ENCODE measurements at places on chromosomes 3 and 15.

DNA sequence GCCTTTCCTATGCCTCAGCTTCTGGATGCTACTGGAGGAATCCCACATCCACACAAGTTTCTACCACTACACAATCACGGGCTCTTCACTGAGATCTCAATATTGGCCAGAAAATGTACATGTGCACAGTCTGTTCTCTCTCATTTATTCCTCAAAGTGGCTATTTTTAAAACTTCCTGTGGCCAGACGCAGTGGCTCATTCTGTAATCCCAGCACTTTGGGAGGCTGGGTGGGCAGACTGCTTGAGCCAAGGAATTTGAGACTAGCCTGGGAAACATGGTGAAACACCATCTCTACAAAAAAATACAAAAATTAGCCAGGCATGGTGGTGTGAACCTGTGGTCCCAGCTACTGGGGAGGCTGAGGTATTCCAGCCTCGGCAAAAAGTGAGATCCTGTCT lies 91.4 kb upstream of the PRTG start:
- no peak for DNase-seq

- no peak for DNase-seq
Observed at GRCh38 chr15:68500363-68501258, 68.6 kb upstream of the ITGA11 start.

- no peak for DNase-seq
Observed at GRCh38 chr3:109927161-109927560, 589.8 kb upstream of the DPPA4 start.

DNA sequence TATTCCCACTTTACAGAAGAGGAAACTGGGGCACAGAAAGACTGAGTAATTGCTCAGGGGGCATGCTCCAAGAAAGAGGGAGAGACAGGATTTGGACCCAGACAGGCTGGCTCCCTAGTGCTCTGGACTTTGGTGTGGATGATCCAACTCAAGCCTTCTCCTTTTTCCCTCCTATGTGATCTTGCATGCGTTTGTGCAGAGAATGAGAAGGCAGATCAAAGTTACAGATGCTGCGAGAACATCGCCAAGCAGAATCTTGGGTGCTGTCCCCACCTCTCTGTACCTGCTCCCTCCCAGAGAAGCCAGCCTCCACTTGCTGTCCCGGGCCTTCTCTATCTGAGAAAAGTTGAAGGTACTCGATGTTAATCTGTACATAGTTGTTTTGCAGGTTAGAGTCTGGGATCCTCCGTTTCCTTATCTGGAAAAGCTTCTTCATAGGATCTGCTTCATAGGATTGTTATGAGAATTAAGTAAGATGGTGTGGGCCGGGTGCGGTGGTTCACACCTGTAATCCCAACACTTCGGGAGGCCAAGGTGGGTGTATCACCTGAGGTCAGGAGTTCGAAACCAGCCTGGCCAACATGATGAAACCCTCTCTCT lies 10.2 kb downstream of the GNB5 start:
- DNase-seq: no peak

- DNase-seq: peak; percentile 13
Observed at GRCh38 chr3:187319699-187320302, 28.3 kb upstream of the MASP1 start.

DNA sequence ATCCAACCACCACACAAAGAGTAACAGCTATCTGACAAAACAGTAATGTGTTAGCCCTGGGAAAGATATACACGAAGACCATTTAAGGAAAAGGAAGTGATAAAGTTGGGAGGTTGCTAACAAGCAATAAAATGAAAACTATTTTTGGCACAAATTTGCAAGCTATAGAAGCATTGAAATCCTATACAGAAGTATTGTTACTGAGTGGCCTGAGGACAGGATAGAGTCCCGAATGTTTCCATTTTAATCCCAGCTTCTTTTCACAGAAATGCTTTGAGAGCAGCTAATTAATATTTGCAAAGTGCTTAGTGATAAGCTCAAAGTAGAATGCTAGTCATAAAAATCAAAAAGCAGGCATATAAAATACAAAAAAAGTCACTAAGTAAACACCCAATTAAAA lies 51.5 kb downstream of the RAD18 start:
- no peak for DNase-seq

DNA sequence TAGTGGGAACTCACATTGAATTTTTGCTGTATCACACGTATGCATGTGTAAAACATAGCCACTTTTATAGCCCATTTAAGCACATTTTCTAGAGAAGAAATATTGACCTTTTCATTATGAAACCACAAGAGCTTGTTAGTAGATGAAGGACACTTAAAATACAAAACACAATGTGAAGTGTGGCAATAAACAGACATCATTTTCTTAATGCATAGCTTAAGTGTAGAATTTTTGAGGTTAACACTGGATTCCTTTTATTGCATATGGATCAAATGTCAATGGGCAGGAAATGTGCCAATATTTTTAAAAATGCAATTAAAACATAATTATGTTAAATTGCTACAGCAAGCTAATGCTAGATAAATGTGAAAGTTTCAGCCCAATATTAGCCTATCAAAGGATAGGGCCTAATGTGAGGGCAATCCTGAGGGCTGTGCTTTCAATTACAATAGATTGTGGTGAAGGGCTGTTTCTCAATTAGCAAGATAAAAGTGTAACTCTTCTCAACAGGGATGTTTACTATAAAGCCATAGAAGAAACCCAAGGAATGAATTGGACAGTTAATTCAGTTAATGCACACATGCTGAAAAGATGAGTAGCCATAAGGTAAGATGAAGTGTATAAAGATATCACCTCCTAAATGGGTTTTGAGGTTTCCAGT lies 489.0 kb upstream of the CDIN1 start:
- DNase-seq: no peak
